ENCODE measurements at places on chromosomes 5 and 9.

DNA sequence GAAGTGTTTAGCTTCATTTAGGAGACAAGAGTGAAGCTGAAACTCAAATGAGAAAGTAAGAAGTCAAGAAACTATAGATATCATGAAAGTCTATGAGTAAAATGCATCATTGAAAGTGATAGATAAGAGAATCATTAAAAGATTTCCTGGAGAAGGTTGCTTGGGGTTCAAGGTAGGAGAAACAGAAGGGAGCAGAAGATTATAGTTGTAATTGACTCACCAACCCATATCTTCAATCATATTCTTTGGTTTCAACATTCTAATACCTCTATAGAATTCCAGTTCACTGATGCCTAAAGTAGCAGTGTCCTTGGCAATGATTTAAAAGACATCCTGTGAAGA lies 365.7 kb upstream of the RIOK2 start:
- DNase-seq: no peak

- no peak for DNase-seq
Observed at GRCh38 chr9:129166623-129167557, 11.2 kb downstream of the IER5L start.

- no peak for DNase-seq
Observed at GRCh38 chr5:74957029-74957784, 91.0 kb upstream of the FAM169A start.

DNA sequence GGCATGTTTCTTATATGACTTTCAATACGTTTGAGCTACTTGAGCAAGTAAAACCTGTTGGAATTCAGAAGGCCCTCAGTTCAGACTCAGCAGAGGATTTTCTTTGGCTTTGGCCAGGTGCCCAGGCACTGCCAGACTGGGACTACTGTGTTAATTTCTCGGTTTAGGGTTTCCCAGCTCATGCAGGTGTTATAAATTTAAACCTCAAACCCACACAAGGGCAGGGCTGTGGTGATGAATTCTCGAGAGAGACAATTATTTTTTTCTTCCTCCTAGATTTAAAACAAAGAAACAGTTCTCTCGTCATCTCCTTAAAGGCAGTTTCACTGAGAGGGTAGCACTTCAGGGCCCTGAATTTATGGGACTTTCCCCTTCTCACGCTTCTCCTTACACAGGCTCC lies 406.0 kb upstream of the PIK3R1 start:
- no peak for DNase-seq

DNA sequence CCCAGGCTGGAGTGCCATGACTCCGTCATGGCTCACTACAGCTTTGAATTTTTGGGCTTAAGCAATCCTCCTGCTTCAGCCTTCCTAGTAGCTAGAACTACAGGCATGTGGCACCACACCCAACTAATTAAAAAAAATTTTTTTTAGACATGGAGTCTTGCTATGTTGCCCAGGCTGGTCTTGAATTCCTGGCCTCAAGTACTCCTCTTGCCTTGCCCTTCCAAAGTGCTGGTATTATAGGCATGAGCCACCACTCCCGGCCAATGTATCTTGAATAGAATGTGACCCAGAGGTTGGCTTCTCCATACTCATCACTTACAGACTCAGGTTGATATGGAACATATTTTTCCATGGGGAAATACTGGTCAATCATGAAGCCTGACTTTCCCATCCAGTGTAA lies 51.2 kb upstream of the JAK2 start:
- DNase-seq: no peak
